ENCODE measurements at places on chromosomes 12 and 14. TPM values are rescaled to one million over a fixed set of nuclear protein-coding genes. Genes with fewer than 3 reads are reported as not detected.

- peaks cover 60% of the 10 kb centered on the region for H3K36me3 ChIP-seq
- DNase-seq: peak; percentile 86
- peaks cover 40% of the 10 kb centered on the region for H3K4me1 ChIP-seq
These were observed 209.5 kb downstream of the ANO6 start for GRCh38 chr12:45425426-45425825.

CCDC196 gene
- total RNA-seq: not detected

GRCh38 chr12:116402163-116402939 lies 124.9 kb upstream of the MED13L start:
- H3K4me1 ChIP-seq: peaks cover 38% of the 10 kb centered on the region
- no peaks in the 10 kb centered on the region for H3K27me3 ChIP-seq
- no peak for DNase-seq
- no peak overlapping the region for H3K4me3 ChIP-seq

DNA sequence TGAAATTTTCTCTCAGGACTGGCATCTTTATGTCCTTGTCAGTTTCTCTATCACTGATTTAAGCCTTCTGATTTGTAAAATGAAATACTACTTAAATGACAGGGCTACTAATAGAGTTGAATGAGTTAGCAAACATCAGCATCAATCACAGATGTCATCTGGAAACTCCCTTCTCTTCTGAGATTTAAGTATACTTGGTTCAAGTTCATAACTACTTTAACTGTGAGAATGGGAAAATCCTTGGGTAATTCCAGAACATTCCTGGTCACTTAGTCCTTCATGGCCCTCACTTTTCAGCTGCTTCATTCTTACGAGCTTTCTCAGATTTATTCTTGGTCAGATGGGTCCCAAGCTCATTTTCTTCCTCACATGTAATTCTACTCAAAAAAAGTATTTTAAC lies 1655.3 kb upstream of the FLRT2 start:
- H3K27me3 ChIP-seq: no peaks in the 10 kb centered on the region
- H3K4me3 ChIP-seq: no peak overlapping the region
- H3K4me1 ChIP-seq: no peaks in the 10 kb centered on the region
- DNase-seq: no peak
- H3K36me3 ChIP-seq: no peaks in the 10 kb centered on the region

DNA sequence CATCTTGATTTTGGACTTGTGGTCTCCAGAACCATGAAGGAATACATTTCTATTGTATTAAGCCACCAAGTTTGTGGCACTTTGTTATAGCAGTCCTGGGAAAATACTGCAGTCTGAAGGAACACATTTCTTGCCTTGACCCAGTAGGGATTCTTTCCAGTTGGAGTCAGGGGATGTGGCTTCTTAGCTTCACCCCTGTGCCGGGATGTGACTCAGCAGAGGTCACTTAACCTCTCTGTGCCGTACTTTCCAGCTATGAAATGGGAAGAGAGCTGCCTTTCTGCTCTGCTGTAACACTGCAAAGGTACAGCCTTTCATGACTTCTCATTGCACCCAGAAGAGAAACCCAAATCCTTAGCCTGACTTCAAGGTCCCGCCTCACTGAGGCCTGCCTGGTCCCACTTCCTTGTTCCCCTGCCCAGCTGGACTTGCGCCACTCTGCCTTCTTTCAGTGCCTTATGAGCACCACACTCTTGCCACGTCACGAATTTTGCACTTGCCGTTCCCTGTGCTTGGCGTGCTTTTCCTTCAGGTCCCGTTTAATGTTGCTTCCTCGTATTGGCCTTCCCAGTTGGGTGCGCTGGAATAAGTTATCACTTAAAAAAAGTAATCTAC lies 24.2 kb downstream of the CHST11 start:
- H3K4me1 ChIP-seq: peaks cover 45% of the 10 kb centered on the region
- H3K36me3 ChIP-seq: peaks cover 10% of the 10 kb centered on the region
- DNase-seq: peak; percentile 45
- no peaks in the 10 kb centered on the region for H3K27me3 ChIP-seq
- H3K4me3 ChIP-seq: peak overlapping the region; percentile 10

CCDC38 gene
- not detected for total RNA-seq

SLC7A8 gene
- 15.9 TPM for total RNA-seq

GRCh38 chr12:122895320-122895703 lies 612 bp downstream of the VPS37B start:
- H3K36me3 ChIP-seq: peaks cover 6% of the 10 kb centered on the region
- peaks cover 4% of the 10 kb centered on the region for H3K27me3 ChIP-seq
- peak overlapping the region; percentile 96 for H3K4me3 ChIP-seq
- DNase-seq: no peak

GRCh38 chr12:26896913-26897312 lies 40.9 kb downstream of the INTS13 start:
- H3K4me1 ChIP-seq: no peaks in the 10 kb centered on the region
- no peak overlapping the region for H3K27ac ChIP-seq
- H3K4me3 ChIP-seq: no peak overlapping the region
- H3K27me3 ChIP-seq: no peaks in the 10 kb centered on the region
- H3K36me3 ChIP-seq: peaks cover 26% of the 10 kb centered on the region

GRCh38 chr14:27528328-27528727 lies 930.5 kb upstream of the NOVA1 start:
- H3K27ac ChIP-seq: no peak overlapping the region
- no peaks in the 10 kb centered on the region for H3K36me3 ChIP-seq
- no peak for DNase-seq
- H3K27me3 ChIP-seq: peaks cover 1% of the 10 kb centered on the region
- no peaks in the 10 kb centered on the region for H3K4me1 ChIP-seq

AHNAK2 gene
- 74.7 TPM for total RNA-seq

CYP27B1 gene
- 1.5 TPM for total RNA-seq

POU6F1 gene
- 2.5 TPM for total RNA-seq

GRCh38 chr14:89900802-89901201 lies 53.7 kb downstream of the EFCAB11 start:
- H3K27ac ChIP-seq: no peak overlapping the region
- peaks cover 2% of the 10 kb centered on the region for H3K27me3 ChIP-seq
- H3K36me3 ChIP-seq: no peaks in the 10 kb centered on the region
- no peak overlapping the region for H3K4me3 ChIP-seq
- H3K4me1 ChIP-seq: peaks cover 30% of the 10 kb centered on the region

GRCh38 chr14:76612654-76613053 lies 148.6 kb upstream of the VASH1 start:
- H3K4me3 ChIP-seq: no peak overlapping the region
- peaks cover 9% of the 10 kb centered on the region for H3K27me3 ChIP-seq
- no peaks in the 10 kb centered on the region for H3K4me1 ChIP-seq
- no peak for DNase-seq

- peak; percentile 26 for DNase-seq
- H3K36me3 ChIP-seq: no peaks in the 10 kb centered on the region
- H3K27me3 ChIP-seq: no peaks in the 10 kb centered on the region
- peak overlapping the region; percentile 72 for H3K4me3 ChIP-seq
These were observed 35.3 kb downstream of the KICS2 start for GRCh38 chr12:64186789-64187188.

SLCO1B3 gene
- total RNA-seq: not detected

GRCh38 chr12:104134882-104135281 lies 3.1 kb downstream of the NFYB start:
- peaks cover 5% of the 10 kb centered on the region for H3K36me3 ChIP-seq
- no peaks in the 10 kb centered on the region for H3K27me3 ChIP-seq
- no peak overlapping the region for H3K4me3 ChIP-seq
- no peak overlapping the region for H3K27ac ChIP-seq
- no peak for DNase-seq

DNA sequence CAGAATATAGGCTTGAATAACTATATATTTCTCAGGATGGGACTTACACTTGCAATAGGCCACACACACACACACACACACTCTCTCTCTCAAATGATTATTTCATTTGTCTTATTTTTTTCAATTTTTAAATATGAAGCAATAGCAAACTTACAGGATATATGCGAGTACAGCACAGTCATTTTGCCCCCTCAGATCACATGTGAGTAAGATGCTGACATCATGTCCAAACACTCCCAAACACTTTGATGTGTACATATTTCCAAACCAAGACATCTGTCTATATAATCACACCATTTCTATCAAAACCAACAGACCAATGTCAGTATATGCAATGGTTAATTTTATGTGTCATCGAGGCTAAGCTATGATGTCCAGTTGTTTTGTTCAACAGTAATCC lies 1535.9 kb upstream of the FLRT2 start:
- no peak overlapping the region for H3K4me3 ChIP-seq
- no peaks in the 10 kb centered on the region for H3K4me1 ChIP-seq

PLBD1 gene
- total RNA-seq: not detected

GRCh38 chr12:19245106-19245505 lies 115.6 kb downstream of the PLEKHA5 start:
- H3K36me3 ChIP-seq: no peaks in the 10 kb centered on the region
- H3K4me1 ChIP-seq: peaks cover 20% of the 10 kb centered on the region
- no peak for DNase-seq
- H3K27me3 ChIP-seq: no peaks in the 10 kb centered on the region
- no peak overlapping the region for H3K4me3 ChIP-seq

RNU4-1 gene
- 735 TPM for total RNA-seq

SMIM10L1 gene
- 13.4 TPM for total RNA-seq

GRCh38 chr12:553216-554000 lies 93.7 kb downstream of the B4GALNT3 start:
- H3K4me1 ChIP-seq: no peaks in the 10 kb centered on the region
- peaks cover 52% of the 10 kb centered on the region for H3K27me3 ChIP-seq
- no peak for DNase-seq
- no peaks in the 10 kb centered on the region for H3K36me3 ChIP-seq
- H3K27ac ChIP-seq: no peak overlapping the region

DNA sequence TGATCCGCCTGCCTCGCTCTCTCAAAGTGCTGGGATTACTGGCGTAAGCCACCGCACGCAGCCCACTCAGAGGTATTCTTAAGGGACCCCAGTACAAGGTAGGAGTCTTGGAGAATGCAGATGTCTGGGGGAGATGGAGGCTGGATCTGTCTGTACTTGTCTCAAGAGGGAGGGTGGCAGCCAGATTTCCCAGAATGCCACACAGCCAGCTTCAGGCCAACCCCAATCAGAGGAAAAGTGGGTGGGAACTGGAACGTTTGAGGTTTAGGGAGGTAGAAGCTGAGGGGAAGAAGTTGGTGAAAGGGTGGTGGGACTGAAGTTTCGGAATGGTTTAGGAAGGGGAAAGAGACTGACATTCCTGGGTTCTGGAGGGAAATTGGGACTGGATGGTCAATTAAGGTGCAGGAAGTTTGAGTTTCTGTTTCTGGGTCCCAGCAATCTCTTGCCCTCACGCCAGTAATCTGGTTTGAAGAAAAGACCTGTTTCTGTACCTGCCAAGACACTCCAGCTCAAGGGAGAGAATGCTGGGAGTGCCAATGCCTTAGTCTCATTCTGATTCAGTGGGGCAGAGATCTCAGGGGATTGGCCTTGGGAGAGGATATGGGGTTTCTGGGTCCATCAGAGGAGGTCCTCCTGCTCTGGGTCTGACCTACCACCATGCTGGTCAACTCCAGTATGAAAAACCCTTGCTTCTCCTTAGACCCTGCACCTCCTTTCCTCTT lies 8.1 kb upstream of the ZNF385A start:
- H3K27me3 ChIP-seq: peaks cover 3% of the 10 kb centered on the region
- no peak for DNase-seq
- peaks cover 28% of the 10 kb centered on the region for H3K4me1 ChIP-seq
- H3K36me3 ChIP-seq: peaks cover 26% of the 10 kb centered on the region
- H3K27ac ChIP-seq: peak overlapping the region; percentile 47
- no peak overlapping the region for H3K4me3 ChIP-seq

- H3K4me3 ChIP-seq: no peak overlapping the region
- no peaks in the 10 kb centered on the region for H3K27me3 ChIP-seq
- peaks cover 33% of the 10 kb centered on the region for H3K4me1 ChIP-seq
- DNase-seq: no peak
- H3K36me3 ChIP-seq: peaks cover 26% of the 10 kb centered on the region
These were observed 81.5 kb downstream of the EPS8 start for GRCh38 chr12:15707516-15708199.

- DNase-seq: no peak
- no peaks in the 10 kb centered on the region for H3K27me3 ChIP-seq
- H3K36me3 ChIP-seq: no peaks in the 10 kb centered on the region
- H3K27ac ChIP-seq: no peak overlapping the region
- H3K4me3 ChIP-seq: no peak overlapping the region
These were observed 57.0 kb downstream of the CCER1 start for GRCh38 chr12:90897986-90898385.

DNA sequence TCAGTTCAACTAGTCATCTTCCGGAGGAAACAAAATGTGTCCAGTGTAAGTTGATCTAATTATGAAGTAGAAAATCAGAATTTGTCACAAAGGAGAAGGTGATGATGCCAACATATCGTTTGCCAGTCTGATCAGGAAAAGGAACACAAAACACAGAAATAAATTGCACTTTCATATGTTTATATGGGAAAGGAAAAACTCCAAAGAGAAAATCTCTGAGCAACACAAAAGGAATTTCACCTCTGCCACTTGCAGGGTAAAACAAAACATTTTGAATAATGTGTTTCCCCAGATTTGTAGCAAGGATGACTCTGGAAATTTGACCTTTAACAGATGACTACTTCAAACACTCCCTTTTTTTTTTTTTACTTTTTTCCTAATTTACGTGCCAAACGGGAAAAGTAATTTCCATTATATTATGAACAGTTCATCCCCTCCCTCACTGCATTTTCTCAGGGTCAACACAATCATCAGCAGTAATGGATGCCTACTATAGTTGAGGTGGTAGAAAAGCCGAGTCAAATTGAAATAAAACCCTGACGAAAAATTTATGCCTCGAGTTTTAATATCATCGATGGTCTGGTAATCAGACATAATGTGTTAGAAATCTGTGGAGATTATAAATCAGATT lies 25.6 kb downstream of the MGAT4C start:
- no peaks in the 10 kb centered on the region for H3K36me3 ChIP-seq
- H3K4me3 ChIP-seq: no peak overlapping the region
- H3K4me1 ChIP-seq: no peaks in the 10 kb centered on the region
- no peak overlapping the region for H3K27ac ChIP-seq
- H3K27me3 ChIP-seq: no peaks in the 10 kb centered on the region

PLEKHD1 gene
- not detected for total RNA-seq

NID2 gene
- 114 TPM for total RNA-seq

- no peak for DNase-seq
- H3K27ac ChIP-seq: no peak overlapping the region
- peaks cover 47% of the 10 kb centered on the region for H3K4me1 ChIP-seq
- no peaks in the 10 kb centered on the region for H3K27me3 ChIP-seq
- peaks cover 13% of the 10 kb centered on the region for H3K36me3 ChIP-seq
- H3K4me3 ChIP-seq: no peak overlapping the region
These were observed 40.9 kb downstream of the CCDC85C start for GRCh38 chr14:99562856-99563748.

DNA sequence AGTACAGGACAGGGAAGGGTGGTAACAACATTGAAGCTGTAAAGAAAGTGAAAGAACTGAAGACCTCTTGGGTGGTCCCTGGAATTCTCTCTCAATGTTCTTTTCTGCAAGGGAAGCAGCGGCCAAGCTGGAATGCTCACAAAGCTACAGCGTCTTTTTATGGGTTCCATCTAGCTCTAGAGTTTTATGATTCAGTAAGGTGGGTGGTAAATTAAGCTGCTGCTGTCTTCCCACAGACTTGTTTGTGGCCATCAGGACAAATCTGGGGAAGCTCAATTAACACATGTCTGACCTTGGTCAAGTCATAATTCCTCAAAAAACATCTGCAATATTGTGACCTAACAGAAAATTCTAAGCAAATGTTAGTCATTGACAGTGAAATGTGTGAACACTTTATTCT lies 139.1 kb downstream of the MED13L start:
- no peak for DNase-seq
- H3K4me3 ChIP-seq: peak overlapping the region; percentile 24
- H3K27ac ChIP-seq: peak overlapping the region; percentile 36
- no peaks in the 10 kb centered on the region for H3K27me3 ChIP-seq
- no peaks in the 10 kb centered on the region for H3K36me3 ChIP-seq

GRCh38 chr12:55982319-55982936 lies 8.6 kb downstream of the RAB5B start:
- no peak overlapping the region for H3K27ac ChIP-seq
- 0 out of 2 replicates have a peak, but pooled peaks cover 8% of the 10 kb centered on the region for H3K4me1 ChIP-seq
- no peaks in the 10 kb centered on the region for H3K27me3 ChIP-seq
- DNase-seq: no peak
- peaks cover 23% of the 10 kb centered on the region for H3K36me3 ChIP-seq
- H3K4me3 ChIP-seq: no peak overlapping the region

TOMM20L gene
- total RNA-seq: not detected

Data from HFFc6 (cell line).